Stimulated activated CD8-positive, alpha-beta memory T cell treated with anti-CD3 and anti-CD28 coated beads, Interleukin-4, amount 100 ng/mL, for 1 hour (primary cell): ENCODE measurements at places on chromosomes 6 and 20.

- DNase-seq = no peak
Observed at GRCh38 chr6:112439432-112439831, 92.3 kb downstream of the RFPL4B start.

GRCh38 chr20:49863666-49864065 is 51.0 kb downstream of the SLC9A8 start:
- DNase-seq = no peak

DNA sequence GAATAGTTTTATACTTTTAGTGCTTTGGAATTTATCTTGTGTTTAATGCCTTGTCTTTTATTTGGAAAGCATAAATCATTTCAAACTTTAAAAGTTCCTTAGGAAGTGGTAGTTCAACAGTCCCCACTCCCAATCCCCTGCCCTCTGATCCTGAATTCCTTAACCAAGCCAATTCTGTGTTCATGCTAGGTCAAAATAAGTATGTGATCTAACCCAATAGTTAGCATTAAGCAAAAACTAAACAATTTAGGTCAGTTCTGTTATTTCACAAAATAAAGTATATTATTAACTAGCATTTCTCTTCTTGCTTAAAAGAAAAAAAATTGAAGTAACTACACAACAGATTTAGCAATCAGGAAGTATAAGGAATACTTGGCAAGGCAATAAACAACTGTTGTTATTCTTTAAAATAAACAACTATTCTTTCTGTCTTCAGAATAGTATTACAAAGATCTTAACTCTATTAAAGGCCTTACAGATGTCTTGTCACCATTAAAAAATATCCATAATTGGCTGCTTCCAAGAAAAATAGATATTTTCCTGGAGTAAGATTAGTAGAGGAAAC is 37.0 kb downstream of the AKIRIN2 start:
- no peak for DNase-seq

DNA sequence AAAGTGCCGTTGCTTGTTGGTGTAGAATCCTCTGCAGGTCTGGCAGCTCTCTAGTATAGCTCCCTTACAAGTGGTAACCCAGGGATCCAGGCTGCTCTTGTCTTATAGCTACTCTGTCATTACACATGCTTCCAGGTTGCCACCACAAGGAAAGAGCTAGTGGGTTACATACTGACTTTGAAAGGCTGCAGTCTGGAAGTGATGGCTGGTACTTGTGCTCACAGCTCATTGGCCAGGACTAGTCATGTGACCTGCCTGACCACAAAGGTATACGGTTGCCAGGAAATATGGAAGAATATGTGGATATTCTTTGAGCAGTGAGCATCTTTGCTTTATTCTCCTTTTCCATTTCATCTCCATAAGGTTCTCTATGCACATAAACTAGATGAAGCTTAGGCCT is 46.0 kb downstream of the RREB1 start:
- DNase-seq = no peak

DNA sequence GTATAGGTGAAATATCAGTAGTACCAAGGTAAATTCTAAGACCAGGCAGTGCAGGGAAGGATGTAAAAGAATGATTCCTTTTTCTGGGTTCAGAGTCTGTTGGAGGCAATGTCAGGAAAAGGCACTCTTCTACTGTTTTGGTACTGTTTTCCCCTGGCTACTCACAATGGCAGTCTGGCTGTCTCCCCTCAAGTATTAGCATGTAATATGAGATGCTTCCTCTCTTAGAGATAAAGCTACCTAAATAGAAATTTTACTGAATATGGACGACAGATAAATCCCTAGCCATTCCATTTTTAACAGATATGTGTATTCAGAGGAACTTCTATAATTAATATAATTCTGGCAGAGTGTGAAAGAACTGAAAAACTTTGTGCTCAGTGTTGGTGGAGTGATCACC is 3.5 kb downstream of the RNF8 start:
- no peak for DNase-seq

GRCh38 chr6:166485651-166486535 is 100.6 kb downstream of the RAMACL start:
- no peak for DNase-seq

DNA sequence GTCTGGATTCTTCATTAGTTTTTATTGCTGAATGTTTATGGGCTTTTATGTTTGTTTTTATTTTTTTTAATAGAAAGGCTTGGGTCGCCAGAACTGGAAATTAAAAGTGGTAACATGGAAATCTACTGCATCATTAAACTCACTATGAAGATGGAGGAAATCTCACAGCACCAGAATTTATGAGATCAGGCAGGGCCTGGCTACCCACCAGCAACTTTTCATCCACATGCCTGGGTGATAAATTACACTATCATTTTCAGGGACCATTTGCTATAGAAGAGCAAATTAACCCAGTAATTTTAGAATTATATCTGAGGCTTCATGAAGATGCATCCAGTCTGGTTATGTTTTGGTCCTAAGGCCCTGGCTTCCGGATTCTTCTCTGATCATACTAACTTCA is 57.8 kb upstream of the PLCB4 start:
- DNase-seq = no peak

GRCh38 chr6:82693094-82693493 is 329.5 kb downstream of the TPBG start:
- no peak for DNase-seq

DNA sequence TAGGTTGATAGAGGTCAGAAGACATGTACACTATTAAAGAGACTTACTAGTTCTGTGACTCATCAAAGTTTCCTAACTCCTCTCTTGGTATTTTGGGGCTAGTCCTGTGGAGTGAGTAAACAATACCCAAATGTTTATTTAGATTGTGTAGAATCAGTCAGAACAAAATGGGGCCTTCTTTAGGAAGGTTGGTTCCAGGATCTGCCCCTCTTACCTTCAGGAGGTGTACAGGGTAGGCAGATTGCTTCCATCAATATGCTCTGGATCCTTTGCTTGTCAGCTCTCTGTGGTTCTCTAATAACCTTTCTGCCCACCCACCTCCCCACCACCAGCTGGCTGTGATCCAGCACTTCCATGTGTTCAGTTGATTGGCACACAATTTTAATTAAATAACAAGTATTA is 107.0 kb downstream of the POPDC3 start:
- no peak for DNase-seq

GRCh38 chr6:111604259-111605099 is 1.2 kb downstream of the TRAF3IP2 start:
- DNase-seq = no peak

GRCh38 chr6:160973311-160974250 is 18.0 kb upstream of the MAP3K4 start:
- no peak for DNase-seq
